Smooth muscle cell of the brain vasculature (primary cell): ENCODE measurements at places on chromosomes 5 and 9.

- no peak for DNase-seq
Observed at GRCh38 chr5:674630-675011, 18.5 kb downstream of the TPPP start.

DNA sequence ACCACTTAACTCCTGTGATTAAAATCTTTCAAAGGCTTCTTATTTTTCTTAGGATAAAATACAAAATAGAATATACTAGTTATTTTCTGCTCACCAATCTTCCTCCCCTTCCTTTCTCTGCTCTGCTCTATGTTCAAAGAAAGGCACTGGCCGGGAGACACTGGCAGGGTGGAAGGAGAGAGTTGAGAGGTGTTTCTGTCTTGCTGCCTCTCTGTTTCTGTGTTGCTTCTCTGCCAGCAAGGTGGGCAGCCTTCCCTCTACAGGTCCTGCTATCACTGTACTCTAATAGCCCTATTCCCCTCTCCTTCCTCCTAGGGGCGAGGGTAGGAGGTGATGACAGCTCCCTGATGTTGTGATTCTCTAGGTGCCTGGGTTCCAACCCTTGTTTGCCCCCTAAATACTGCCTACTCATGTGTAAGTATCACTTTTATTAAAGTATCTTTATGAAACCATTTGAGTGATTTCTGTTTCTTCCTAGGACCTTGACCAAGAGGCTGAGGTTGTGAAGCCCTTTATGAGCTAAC lies 515.1 kb downstream of the TLE4 start:
- no peak for DNase-seq

DNA sequence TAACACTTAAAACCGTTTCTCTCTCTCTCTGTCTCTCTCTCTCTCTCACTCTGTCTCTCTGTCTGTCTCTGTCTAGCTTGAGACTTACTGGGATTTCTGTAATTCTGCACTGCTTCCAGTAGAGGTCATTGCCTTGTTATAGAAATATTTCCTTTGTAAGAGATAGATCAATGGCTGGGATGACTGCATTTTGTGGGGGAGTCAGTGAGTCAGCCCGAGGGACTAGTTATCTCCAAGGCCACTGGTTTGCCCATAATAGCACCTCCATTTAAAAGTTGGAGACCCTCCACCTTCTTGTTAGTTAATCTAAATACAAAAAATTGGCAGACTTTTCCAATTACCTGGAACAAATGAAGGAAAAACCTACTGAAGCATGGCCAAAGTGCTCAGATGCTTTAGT lies 547.2 kb downstream of the LRRC70 start:
- no peak for DNase-seq

DNA sequence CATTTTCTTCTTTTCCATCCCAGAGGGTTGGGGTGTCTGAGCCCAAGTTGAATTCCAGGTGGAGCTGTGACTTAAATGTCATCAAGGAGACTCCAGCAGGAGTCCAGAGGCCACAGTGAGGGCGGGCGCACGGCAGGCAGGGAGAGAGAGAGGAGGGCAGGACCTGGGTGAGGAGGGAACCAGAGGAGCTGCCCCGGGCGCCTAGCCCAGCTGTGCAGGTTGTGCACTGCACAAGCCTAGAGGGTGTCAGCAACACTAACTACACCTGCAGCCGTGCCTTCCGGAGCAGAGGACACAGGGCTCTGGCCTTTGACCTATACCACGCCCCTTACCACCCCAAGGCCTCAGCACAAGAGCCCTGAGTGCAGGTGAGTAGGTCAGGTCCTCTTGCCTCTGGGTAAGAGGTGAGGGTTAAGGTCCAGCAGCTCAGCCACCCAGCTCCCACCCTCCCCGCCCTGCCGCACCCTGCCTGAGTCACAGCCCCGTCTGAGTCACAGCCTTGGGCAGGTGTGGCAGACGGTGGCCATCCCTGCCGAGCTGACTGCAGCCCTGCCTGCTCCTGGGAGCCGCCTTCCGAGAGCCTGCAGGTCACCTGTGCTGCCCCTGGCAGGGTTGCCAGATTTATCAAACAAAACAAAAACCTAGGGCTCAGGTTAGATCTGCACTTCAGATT lies 6.4 kb upstream of the AGPAT2 start:
- DNase-seq, result no peak

- no peak for DNase-seq
Observed at GRCh38 chr9:96510258-96510657, 60.3 kb downstream of the HABP4 start.

GRCh38 chr9:27726244-27727081 lies 153.2 kb upstream of the C9orf72 start:
- DNase-seq, result peak; percentile 74

DNA sequence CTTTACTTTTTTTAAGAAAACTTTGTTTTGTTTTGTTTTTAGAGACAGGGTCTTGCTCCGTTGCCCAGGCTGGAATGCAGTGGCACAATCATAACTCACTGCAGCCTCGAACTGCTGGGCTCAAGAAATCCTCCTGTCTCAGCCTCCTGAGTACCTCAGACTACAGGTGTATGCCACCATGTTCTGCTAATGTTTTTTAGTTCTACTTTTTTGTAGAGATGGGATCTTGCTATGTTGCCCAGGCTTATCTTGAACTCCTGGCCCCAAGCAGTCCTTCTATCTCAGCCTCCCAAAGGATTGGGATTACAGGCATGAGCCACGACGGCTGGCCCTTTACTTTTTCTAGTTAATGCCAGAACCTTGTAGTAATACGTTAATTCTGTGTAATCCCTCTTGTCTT lies 36.0 kb downstream of the IPO11 start:
- no peak for DNase-seq
